ENCODE measurements at places on chromosomes 2 and 18.

- DNase-seq = no peak
Measured at GRCh38 chr2:162073888-162074631, at the start of gene DPP4. TSS of gene DPP4 (minus strand) at chr2:162074215. CDS start at chr2:162073981, 234 bp downstream.

- DNase-seq = no peak
Measured at GRCh38 chr2:232815569-232815968, 39.2 kb upstream of the KCNJ13 start.

DNA sequence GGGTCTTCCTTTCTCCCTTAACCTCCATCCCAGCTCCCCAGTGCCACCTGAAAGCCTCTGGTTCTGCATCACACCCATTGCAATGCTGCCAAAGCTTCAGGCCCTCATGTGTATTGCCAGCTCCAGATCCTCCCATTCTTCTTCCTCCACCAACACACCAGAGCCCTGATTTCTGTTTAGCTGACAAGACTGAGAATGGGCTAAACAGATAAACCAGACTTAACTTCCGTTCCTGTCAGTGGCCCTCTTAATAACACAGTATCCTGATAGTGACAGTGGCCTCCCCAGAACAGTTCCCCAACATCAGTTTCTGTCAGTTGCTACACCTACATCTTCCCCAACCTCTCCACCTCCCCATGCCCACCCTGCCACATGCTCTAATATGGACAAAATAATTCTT is 31.3 kb upstream of the C1D start:
- no peak for DNase-seq

GRCh38 chr2:235312571-235312970 is 181.3 kb upstream of the AGAP1 start:
- no peak for DNase-seq

DNA sequence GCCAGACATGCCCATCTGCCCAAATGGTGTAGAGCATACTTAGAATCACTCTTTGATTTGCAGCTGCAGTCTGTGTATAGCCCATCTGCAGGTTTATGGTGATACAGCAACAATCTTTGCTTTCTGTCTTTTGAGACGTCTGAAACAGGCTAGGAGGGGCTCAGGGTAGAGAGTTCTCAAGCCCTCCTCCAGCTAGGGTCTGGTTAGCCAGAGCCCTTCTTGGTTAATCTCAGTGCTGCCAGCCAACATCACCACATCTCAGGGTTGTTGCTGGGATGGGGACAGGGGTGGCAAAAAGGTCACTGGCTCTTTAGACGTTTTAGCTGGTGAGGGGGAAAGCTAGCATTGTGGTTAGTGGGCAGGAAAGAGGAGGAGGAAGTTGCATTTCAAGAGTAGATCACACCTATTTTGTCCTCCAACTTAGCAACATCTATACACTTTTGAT is 136.6 kb upstream of the ACAA2 start:
- DNase-seq = no peak

DNA sequence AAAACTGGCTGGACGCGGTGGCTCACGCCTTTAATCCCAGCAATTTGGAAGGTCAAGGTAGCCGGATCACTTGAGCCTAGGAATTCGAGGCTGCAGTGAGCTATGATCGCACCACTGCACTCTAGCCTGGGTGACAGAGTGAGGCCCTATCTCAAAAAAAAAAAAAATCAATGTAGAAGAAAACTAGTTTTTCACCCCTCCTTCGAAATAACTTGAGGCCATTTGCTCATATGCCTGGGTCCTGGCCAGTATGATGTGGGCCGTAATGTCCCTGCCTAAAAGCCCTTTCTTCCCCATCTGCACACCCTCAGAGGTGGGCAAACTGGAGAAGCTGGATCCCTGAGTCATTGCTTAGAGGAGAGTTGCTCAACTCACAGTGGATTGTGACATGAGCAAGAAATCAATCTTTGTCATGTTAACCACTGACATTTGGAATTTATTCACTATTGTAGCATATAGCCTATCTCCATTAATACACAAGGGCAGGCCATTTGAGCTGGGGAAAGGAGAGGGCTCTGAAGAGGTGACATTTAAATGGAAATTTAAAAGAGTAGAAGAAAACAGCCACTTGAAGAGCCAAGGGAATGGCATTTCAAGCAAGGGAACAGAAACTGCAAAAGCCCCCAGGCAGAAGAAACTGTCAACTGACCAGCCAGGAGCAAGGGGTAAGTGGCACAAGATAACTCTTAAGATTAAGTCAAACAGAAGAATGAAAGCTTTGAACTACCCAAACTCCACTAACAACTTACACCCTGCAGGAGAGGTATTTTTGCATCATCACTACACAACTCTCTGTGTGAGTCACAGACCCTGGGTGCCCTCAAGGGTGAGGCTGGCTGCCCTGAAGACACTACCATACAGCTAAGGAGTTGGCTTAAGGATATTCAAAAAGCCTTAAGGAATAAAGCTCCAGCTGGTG is 7.6 kb upstream of the METTL21A start:
- no peak for DNase-seq

GRCh38 chr2:78202366-78202765 is 680.2 kb upstream of the LRRTM4 start:
- DNase-seq = no peak

- DNase-seq = no peak
Measured at GRCh38 chr2:45909677-45910191, 258.3 kb downstream of the PRKCE start.

DNA sequence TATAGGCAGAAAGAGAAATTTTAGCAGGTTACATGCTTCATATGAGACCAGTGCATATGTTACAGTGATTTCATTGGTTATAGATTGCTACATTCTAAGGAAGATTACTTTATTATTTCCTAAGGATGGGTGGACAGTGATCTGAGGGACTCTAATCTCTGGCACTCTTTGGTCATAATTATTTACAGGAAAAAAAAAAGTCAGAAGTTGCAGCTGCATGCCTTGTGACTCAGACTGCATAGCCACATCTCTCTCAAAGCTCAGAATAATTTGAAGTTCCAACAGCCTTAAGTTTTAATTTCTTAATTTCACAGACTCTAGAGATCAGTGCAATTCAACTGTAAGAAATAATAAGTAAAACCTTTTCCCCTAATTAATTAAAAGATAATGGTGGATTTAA is 27.1 kb upstream of the BARD1 start:
- no peak for DNase-seq

All from NCI-H2029 treated with DMSO at 0.1 percent for 48 hours (cell line).